ENCODE measurements at places on chromosomes 11 and 22.

GRCh38 chr22:24068717-24069297 lies 57.7 kb downstream of the CABIN1 start:
- DNase-seq: no peak

GRCh38 chr11:96168623-96169022 lies 174.4 kb downstream of the MAML2 start:
- no peak for DNase-seq

- DNase-seq: peak; percentile 14
Observed at GRCh38 chr11:24496736-24497725, at the start of gene LUZP2. Gene LUZP2, plus strand, starts transcription at chr11:24497053.

GRCh38 chr11:45110562-45110961 lies 35.9 kb upstream of the PRDM11 start:
- no peak for DNase-seq

DNA sequence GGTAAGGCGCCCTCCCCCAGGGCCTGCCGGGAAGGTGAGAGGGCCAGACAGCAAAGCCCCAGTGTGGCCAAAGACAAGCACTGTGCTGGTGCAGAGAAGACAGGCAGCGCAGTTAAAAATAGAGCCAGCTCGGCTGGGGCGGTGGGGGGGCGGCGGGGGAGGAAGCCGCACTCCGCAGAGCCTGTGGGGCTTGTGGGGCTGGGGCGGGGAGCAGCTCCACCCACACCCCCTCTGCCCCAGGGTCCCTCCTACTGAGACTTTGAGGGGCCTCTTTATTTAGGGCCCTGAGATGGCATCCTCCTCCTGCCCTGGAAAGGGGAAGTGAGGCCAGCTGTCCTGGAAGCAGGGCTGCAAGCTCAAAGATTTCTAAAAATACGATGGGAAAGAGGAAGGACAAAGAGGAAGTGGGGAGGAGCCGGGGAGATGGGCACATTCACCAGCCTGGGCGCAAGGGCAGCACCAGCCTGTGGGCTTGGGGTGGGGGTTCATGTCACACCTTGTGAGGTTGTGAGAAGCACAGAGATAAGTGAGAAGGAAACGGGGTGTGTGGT lies 2.6 kb downstream of the CYTH4 start:
- peak; percentile 26 for DNase-seq

DNA sequence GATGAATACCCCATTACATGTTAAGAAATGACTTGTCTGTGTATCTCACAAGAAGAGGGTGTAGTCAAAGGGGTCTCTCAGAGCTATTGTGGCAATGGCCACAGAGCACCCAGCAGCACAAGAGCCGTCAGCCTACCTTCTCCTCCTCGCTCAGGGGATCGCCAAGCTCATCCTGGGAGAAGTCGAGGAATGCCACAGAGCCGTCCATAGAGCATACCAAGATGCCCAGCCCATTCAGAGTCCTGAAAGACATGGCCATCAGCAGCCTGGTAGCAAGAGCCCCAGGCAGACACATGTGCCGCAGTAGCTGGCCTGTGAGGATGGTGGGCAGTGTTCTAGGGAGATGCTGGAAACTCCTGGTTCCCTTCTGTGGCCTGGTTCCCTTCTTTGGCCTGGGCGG lies 44.0 kb downstream of the HIRA start:
- DNase-seq: no peak

DNA sequence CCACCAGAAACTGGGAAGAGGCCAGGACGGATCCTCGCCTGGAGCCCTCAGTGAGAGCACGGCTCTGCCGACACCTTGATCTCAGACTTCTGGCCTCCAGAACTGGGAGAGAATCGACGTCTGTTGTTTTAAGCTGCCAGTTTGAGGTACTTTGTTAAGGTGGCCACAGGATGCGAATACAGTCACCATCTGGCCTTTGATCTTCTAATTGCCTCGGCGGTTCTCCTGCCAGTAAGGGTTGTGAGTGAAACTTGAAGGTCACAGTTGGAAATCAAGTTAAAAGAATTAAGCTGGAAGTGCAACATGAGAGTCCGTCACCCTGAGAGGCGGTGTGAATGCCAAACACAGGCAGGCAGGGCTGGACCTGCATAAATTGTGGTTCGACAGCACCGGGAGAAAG lies 27.9 kb downstream of the PARVB start:
- DNase-seq: no peak

GRCh38 chr11:72573072-72573854 lies 101.0 kb downstream of the PDE2A start:
- DNase-seq: no peak

DNA sequence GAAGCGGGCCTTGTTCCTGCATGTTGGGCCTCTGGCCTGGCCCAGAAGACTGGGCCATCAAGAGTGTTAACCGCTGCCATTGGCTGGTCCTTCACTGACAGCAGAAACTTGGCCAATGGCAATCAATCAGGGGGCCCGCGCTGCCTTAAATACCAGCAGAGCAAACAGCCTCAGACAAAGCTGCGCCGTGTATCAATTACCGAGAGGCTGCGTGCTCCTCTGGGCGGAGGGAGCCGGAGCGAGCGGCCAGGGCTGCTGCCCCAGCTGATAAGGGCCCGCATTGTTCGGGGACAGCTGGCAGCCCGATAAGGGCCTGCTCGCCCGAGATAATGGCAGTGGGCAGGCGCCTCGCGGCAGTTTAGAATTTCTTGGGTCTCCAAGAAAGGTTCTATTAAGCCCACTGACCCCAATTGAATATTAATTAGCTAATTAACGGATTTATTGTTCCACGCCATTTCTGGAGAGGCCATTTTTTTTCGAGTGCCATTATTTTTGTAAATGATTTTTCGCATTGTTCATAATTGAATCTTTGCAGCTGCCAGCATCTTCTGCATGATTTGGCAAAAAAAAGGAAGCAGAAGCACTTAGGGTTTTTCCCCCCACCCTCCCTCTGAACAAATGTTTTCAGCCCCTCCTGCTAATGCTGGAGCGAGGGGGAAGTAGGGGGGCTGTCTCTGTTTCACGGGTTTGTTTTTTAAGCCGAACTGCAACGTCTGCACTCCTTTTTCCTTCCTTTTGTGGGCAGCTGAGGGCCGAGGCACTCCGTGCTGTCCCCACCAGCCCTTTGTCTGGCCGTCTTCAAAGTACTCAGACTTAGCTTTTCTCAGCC lies 37.6 kb upstream of the RIC3 start:
- DNase-seq: peak; percentile 54

- no peak for DNase-seq
Observed at GRCh38 chr11:106937111-106937510, 81.2 kb downstream of the GUCY1A2 start.

GRCh38 chr11:55658608-55659007 lies 3.4 kb upstream of the OR4C6 start:
- no peak for DNase-seq

- no peak for DNase-seq
Observed at GRCh38 chr11:44575288-44575672, 9.8 kb downstream of the CD82 start.

- DNase-seq: no peak
Observed at GRCh38 chr11:61514050-61514917, 5.7 kb downstream of the LRRC10B start.

- DNase-seq: no peak
Observed at GRCh38 chr11:108571001-108571400, 22.6 kb downstream of the EXPH5 start.

- DNase-seq: no peak
Observed at GRCh38 chr11:19380375-19380774, 139.6 kb upstream of the E2F8 start.

DNA sequence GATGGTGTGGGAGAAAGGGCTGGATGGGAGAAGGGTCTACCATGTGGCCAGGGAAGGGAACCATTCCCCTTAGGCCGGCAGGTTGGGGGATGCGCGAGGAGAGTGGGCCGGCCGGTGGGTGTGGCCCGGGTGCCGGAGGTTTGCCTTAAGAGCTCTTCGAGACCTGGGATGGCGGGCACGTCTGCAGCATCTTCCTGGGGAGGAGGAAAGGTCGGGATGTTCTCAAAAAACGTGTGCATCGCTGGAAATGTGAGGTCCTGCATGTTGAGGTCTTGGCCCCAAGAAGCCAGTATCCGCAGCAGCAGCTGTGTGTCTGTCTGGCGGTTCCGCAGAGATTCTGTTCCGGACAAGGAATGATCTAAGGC lies 1.4 kb downstream of the NAV2 start:
- DNase-seq: no peak

DNA sequence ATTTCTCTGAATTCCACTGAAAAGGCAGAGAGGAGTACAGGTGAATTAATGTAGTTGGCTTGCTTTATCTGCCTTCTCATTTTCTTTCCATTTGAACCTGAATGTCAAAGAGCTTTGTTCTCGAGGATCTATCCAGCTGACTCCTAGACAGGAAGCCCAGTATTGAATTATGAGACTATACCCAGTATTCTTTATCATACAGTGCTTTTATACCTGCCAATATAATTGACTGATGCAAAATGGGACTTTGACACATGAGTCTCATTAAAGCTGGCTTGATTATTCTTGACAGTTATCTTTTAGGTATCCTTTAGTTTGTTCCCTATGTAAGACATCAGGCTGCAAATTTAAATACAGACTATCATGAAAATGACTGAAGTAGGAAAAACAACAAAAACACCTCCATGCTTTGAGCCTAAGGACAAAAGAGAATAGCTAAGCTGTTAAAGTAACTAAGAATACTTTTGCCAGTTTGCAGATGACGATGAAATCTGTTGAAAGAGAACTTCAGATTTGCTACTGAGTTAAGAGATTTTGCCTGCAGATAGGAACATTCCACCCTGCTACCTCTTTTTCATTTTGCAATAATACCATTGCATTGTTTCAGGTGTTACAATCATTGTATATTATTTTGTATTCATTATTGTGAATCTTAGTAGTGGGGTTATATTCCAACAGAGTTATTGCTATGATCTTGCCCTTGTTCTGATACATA lies 117.1 kb downstream of the ENTHD1 start:
- no peak for DNase-seq

- no peak for DNase-seq
Observed at GRCh38 chr11:13949876-13950275, 12.6 kb upstream of the SPON1 start.

- no peak for DNase-seq
Observed at GRCh38 chr11:92890846-92891245, 78.6 kb upstream of the MTNR1B start.

DNA sequence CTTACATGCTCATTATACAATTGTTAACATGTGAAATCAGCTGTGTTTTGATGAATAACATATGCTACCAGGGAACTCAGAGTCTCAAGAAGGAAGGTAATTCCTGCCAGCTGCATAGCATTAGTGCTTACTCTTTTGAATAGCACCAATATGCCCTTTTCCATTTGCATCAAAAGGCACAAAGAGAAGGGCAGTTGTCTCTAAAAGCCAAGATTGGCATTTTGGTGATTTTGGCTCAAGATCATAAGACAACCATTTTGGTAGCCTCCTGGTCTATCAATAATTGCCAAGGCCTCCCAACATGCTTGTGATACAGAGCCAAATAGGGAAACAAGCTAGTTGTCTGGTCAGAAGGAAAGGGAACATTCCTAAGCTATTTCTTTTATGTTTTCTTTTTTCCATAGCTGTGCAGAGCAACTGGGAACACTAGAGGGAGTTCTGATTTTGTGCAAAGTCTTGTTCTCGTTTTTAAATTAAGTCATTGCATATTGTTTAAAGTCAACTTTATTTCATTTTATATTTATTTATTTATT lies 416.7 kb upstream of the CHORDC1 start:
- no peak for DNase-seq

GRCh38 chr11:36402568-36403170 lies 106.6 kb downstream of the PRR5L start:
- no peak for DNase-seq

- DNase-seq: no peak
Observed at GRCh38 chr22:21738081-21738480, 2.5 kb upstream of the YPEL1 start.

GRCh38 chr11:10181811-10182210 lies 112.2 kb downstream of the SBF2 start:
- no peak for DNase-seq

DNA sequence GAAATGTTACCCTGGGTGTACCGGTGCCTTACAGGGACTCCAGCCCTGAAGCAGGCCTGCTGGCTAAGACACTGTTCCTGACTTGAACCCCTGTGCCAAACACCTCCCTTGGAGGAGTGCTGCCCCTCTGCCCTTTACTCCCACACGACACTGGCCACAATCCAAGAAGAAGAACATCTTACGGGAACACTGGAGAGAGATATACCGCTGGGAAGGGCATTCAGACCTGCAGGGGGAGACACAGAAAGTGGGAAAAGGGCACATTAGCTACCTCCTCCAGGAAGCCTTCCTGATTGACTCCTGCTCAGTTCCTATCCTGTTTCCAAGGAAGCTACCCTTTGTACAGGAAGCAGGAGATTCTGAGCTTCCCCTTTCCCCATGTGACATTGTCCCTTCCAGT lies 18.7 kb downstream of the TMPRSS13 start:
- DNase-seq: no peak

DNA sequence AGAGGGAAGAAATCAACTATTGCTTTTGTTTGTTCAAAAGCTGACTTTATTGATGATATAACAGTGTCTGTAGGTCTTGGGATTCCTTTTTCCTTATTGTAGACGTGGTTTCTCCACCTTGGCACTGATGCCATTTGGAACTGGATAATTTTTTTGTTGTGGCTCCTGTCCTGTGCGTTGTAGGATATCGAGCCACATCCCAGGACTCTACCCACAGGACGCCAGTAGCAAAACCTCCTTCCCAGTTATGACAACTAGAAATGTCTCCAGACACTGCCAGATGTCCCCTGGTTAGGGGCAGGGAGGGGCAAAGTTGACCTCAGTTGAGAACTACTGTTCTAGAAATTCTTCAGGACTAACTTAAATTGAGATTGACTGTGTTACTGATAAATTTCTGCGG lies 45.8 kb downstream of the ZNRF3 start:
- DNase-seq: no peak

GRCh38 chr11:67278939-67279588 lies 10.0 kb upstream of the ANKRD13D start:
- DNase-seq: no peak

DNA sequence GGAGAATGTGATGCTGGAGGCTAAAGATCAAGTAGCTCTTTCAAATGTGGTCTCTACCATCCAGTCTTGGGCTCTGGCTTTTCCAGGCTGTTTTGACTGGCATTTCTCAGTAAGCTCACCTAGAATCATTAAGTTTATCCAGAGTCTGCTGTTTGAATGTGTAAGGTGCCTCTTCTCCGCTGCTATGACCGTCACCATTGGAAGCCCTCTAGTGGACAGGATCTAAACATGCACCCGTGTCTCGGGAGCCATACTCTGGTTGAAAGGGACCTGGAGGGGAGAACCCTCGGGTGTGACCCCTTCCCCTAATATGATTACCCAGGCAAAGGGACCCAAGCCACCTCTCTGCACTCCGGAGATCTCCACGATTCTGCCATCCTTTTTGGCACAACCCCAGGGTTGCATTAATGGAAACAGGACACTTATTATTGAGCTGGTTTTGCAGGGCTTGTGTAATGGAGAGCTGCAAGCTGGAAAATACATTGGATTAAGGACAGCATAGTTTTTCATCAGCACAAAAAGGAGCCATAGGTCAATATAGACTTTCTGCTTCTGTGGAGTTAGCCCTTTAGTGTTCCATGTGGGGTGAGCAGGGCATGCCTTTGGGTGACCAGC lies 191.0 kb upstream of the LARGE1 start:
- no peak for DNase-seq

- no peak for DNase-seq
Observed at GRCh38 chr11:110891411-110891810, 179.2 kb upstream of the ARHGAP20 start.

GRCh38 chr11:34356576-34356912 lies 1.3 kb downstream of the ABTB2 start:
- peak; percentile 29 for DNase-seq

- peak; percentile 18 for DNase-seq
Observed at GRCh38 chr11:11010624-11011127, 152.8 kb upstream of the ZBED5 start.

All from substantia nigra (tissue), 51 donors.